ENCODE measurements at places on chromosomes 5 and 9. TPM values are rescaled to one million over a fixed set of nuclear protein-coding genes. Genes with fewer than 3 reads are reported as not detected.
A peak's percentile ranks its signal among the peaks of the same experiment; 100 is the strongest.

Gene RETREG1
- 6.2 TPM for total RNA-seq

Gene ERBIN
- 52.2 TPM for total RNA-seq

DNA sequence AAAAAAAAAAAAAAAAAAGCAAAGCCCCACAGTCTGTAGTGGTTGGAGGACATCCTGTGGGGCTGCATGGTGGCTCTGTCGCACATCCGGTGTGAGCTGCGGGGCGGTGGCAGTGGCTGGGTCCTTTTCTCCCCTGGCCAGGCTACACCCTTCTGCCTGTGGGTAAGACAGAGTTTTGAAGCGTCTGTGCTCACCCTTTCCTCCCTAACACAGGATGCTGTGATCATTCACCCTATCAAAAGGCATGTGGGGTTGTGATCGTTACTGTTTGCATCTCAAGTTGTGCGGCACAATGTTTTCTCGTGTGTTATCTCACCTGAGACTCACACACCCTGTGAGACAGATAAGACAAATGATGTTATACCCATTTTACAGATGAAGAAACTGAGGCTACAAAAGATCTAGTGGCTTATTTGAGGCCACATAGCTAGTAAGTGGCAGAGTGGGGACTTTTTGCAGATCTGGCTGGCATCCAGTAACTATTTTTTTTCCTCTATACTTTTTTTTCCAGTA is 17.5 kb downstream of the IRF1 start:
- DNase-seq, result no peak

DNA sequence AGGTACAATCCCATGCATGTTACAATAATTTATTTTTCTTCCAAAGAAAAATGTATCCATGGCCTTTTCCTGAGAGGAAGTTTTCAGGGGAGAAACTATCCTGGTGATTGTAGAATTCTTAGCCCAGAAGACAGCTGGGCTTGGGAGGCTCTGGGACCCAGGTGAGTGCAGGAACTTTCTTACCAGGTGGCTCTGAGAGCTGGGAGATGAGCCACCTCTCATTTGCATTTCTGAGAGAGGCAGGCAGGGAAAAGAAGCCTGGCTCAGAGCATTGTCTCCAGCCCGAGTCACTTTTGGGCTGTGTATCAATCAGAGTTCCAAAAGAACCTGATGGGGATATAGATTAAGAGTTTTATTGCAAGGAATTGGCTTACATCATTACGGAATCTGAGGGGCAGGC is 52.7 kb downstream of the ALG2 start:
- H3K27ac ChIP-seq, result peak overlapping the region; percentile 52
- no peak for DNase-seq
- peaks cover 59% of the 10 kb centered on the region for H3K4me1 ChIP-seq

GRCh38 chr5:142922223-142922952 is 152.2 kb downstream of the ARHGAP26 start:
- no peak overlapping the region for H3K4me3 ChIP-seq
- no peak overlapping the region for H3K27ac ChIP-seq
- no peak for DNase-seq
- H3K27me3 ChIP-seq, result no peaks in the 10 kb centered on the region
- no peaks in the 10 kb centered on the region for H3K4me1 ChIP-seq

Measured in neural crest cell (in vitro differentiated cells).